Posterior vena cava (tissue), 2 donors: ENCODE measurements at places on chromosomes 13 and 19. TPM values are rescaled to one million over a fixed set of nuclear protein-coding genes. Genes with fewer than 3 reads are reported as not detected.
A peak's percentile ranks its signal among the peaks of the same experiment; 100 is the strongest.

OR7C1 gene
- not detected for total RNA-seq

- DNase-seq = no peak
Observed at GRCh38 chr13:30840515-30840914, 65.6 kb upstream of the MEDAG start.

GRCh38 chr13:112219740-112220139 is 152.8 kb downstream of the SOX1 start:
- no peak for DNase-seq

GRCh38 chr19:40608240-40608621 is 7.1 kb downstream of the LTBP4 start:
- DNase-seq = peak; percentile 62

DNA sequence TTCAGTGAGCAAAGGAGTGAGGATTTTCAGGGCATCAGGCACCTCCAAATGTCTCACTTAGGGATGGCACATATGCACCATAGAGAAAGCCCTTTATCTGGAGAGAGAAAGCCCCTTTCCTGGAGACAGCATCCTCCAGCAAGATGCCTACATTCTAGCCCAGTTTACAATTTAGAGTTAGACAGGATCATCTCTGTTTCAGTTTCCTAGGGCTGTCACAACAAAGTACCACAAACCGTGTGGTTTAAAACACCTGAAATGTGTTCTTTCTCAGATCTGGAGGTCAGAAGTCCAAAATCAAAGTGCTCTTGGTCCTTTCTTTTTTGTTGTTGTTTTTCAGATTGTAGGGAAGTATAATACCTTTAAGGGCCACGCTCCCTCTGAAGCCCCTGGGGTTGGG is 61.8 kb downstream of the MBNL2 start:
- no peak for DNase-seq
